ENCODE measurements at places on chromosomes 2 and 18.

GRCh38 chr2:98637401-98638147 is 29.2 kb downstream of the UNC50 start:
- DNase-seq, result no peak

DNA sequence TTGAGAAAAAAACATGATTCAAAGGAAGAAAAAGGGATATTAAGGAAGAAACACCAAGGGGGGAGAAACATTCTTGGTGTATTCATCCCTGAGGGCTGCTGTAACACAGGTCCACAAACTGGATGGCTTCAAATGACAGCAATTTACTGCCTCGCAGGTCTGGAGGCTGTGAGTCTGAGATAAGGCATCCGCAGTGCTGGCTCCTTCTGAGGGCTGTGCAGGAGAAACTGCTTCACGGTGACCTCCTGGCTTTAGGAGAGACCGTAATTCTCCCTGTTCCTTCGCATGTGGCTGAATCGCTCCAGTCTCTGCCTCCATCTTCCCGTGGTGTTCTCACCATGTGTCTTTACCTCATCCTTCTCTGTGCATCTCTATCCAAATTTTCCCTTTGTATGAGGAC is 490.7 kb downstream of the EIPR1 start:
- DNase-seq, result no peak

DNA sequence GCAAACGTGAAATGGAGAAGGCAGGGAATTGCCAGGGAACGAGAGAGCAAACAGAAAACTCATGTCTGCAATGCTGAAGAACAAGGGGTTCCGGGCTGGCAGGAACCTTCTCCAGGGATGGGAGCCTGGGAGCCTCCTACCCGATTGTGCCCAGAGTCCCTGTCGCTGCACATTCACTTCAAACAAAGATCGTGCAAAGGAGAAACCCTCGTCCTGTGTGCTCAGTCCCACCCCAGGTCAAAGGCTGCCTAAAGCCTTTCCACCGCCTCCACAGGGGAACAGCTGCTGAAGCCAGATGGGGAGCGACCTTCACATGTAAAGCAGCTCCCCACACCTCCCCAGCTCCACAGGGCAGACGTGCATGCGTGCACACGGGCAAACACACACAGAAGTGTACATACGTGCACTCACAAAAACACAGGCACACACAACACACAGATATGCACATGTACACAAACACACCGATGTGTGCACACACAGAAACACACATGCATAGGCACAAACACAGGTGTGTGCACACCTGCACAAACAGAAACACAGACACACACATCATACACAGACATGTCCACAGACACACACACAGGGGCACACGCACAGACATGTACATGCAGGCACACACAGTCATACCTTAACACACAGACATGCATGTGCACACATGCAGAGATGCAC is 460.1 kb upstream of the SALL3 start:
- DNase-seq, result no peak

DNA sequence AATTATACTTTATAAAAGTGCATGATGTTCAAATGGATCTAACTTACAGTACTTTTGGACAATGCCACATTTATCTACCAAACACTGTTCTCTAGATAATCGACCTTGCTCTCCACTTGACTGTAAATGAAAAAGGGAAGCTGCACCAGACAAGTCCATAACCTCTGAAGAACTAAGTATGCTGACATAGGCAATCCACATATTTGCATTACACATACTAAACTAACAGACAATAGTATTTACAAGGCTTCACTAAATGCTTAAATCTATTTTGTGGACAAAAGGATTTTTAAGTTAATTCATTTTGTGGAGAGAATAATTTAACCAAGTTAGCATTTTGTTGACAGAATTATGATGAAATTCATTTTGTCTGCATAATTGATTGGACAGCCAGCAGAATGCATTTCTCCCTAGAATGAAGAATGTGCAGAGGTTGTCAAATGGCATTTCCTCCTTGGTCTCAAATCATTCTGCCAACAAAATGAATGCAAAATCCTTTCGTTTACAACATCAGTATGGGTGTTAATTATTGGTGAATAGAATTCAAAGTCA is 520.9 kb downstream of the CPS1 start:
- no peak for DNase-seq

DNA sequence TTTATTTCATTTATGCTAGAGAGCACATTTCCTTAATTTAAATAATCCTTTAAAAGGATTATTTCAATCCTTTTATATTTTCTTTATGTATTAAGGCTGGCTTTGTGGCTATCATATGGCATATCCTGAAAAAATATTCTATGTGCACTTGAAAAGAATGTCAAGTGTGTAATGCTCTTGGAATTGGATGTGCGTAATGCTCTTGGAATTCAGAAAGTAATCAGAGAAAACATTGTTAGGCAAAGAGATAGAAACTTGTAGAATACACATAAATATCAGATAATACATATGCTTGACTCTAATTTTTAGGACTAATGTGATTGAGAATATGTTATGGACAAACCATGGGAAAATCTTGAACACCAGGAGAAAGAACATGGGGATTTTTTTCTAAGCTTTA is 197.5 kb upstream of the COL3A1 start:
- DNase-seq, result peak; percentile 30

GRCh38 chr18:29969876-29970275 is 1072.7 kb downstream of the DSC3 start:
- DNase-seq, result no peak

- no peak for DNase-seq
These were observed 402.6 kb downstream of the EIPR1 start for GRCh38 chr2:2974982-2975381.

DNA sequence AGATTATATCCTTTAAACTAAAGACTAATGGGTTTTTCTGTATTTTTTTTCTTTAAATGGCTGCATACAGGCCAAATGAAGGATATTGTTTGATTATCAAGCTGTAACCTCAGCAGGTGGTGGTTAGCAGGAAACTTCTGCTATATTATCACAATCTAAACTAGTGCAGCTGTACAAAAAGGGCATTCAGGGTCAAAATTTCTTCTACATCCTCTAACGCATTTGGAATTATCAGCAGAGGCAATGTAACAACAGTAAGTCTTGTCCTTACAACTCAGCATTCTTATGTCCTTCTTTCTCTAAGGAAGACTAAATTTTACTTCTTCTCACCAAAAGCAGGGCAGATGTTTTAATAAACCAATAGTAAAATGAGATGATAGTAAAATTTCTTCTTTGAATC is 135.8 kb upstream of the FN1 start:
- DNase-seq, result no peak

GRCh38 chr18:36187193-36187825 is at the start of gene MOCOS:
TSS of gene MOCOS (plus strand) at chr18:36187497. CDS start at chr18:36187540, 43 bp downstream.
- no peak for DNase-seq

GRCh38 chr2:71930049-71930681 is 217.5 kb downstream of the CYP26B1 start:
- no peak for DNase-seq

GRCh38 chr2:19048593-19049266 is 309.7 kb downstream of the OSR1 start:
- DNase-seq, result no peak

- DNase-seq, result peak; percentile 80
These were observed 969.7 kb downstream of the DCDC2C start for GRCh38 chr2:4673025-4673489.

DNA sequence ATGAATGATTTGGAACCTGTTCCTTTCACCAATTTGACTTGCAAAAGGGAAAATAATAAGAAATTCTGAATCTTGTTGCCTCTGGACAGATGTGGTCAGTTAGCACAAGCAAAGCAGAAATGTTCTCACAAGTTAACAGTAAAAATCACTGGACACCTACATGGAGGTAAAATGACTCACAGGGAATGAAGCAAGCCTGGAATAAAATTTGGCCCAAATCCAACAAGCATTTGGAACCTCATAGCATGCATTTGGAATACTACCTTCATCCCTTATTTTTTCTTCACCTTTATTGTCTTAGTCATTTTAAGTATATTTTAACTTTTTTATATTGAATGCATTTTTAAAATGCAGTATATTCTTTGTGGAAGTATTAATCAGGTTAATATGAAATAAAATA is 602.9 kb downstream of the ARHGAP15 start:
- DNase-seq, result no peak

GRCh38 chr2:163605779-163606178 is 130.0 kb downstream of the FIGN start:
- no peak for DNase-seq

- DNase-seq, result no peak
These were observed 223.7 kb downstream of the LOXHD1 start for GRCh38 chr18:46433121-46433826.

- no peak for DNase-seq
These were observed 26.8 kb downstream of the RHBDD1 start for GRCh38 chr2:226862623-226863022.

DNA sequence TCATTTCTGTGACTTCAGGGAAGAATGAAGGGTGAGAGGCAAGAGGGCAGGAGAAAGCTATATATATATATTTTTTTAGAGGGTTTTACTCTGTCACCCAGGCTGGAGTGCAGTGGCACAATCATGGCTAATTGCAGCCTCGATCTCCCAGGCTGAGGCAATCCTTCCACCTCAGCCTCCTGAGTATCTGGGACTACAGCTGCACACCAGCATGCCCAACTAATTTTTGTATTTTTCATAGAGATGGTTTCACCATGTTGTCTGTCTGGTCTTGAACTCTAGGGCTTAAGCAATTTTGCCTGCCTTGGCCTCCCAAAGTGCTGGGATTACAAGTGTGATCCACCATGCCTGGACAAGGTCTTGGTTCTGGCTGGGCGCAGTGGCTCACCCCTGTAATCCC is 3.4 kb downstream of the ATIC start:
- DNase-seq, result no peak

- no peak for DNase-seq
These were observed 7.8 kb upstream of the ANXA4 start for GRCh38 chr2:69734035-69734611.

GRCh38 chr2:12587729-12588522 is 128.8 kb upstream of the TRIB2 start:
- peak; percentile 24 for DNase-seq

GRCh38 chr2:223835701-223836532 is 1.5 kb downstream of the AP1S3 start:
- peak; percentile 35 for DNase-seq

GRCh38 chr2:186959486-186959885 is 110.5 kb upstream of the ZSWIM2 start:
- DNase-seq, result no peak

DNA sequence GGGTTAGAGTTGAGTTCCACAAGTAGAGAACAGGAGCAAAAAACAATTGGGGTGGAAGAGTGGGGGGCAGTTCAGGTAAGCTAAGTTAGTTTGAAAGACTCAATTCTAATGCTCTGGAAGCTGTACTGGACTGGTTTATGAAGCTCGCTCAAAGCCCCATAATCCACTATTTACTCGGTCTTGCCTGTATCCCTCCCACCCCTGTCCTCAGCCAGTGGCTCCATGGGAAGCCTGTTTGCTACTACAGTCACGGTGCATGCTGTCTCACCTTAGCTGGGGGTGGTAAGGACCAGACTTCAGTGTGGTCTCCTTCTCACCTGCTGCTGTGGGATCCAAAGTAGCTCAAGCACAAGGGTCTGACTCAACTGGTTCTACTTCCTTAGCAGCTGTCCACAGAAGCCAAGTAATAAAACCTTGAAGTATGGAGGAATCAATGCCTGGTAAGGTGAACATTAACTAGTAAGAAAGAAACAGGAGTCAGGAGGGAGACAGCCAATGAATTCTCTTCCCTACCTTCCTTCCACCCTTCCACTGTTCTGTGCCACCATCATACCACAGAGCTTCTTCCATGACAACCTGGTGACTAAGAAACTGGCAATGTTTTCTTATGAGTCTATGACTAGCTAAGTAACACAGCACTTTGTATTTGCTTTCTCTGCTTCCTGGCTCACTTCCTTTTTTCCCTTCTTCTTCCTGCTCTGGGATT is 230.8 kb downstream of the SRBD1 start:
- no peak for DNase-seq

DNA sequence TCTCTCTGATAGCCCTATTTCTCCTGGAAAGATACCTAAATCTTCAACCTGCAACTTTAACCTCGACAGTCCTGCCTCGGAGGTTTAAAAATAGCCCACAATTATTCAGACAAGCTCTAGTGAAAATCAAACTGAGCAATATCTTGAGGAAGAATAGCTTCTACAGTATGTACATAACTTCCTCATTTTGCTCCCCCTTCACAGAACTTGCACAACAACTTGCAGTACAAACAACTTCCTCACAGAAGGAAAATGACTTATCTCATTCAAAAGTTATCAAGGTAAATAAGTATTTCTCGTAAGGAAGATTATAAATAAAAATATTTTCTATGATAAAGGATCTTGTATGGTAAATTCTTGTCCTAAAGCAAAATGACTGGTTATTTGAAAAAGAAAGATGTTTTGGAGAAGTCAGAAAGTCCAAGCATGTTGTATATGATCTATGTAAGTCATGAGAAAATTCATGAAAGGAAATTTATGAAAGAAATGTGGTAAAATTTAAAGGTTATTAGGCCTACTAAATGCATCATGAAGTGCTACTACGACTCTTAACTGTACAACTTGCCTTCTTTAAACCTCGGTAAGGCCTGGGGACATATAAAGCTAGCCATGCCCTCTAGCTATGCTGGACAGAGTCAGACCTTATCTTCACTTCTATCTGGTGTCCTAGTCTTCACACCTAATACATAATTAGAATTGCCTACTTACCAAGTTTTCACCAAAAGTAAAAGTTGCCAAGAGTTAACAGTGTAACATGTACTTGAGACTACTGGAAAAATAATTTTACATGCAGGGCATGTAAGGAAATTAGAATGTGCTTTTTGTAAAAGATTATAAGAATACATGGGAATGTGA is 394.5 kb downstream of the DLGAP1 start:
- no peak for DNase-seq

GRCh38 chr2:144411473-144411872 is 108.4 kb downstream of the ZEB2 start:
- no peak for DNase-seq

- no peak for DNase-seq
These were observed 65.1 kb upstream of the TMEM17 start for GRCh38 chr2:62570861-62571698.

GRCh38 chr2:48320742-48321141 is 209.2 kb upstream of the STON1 start:
- DNase-seq, result no peak

DNA sequence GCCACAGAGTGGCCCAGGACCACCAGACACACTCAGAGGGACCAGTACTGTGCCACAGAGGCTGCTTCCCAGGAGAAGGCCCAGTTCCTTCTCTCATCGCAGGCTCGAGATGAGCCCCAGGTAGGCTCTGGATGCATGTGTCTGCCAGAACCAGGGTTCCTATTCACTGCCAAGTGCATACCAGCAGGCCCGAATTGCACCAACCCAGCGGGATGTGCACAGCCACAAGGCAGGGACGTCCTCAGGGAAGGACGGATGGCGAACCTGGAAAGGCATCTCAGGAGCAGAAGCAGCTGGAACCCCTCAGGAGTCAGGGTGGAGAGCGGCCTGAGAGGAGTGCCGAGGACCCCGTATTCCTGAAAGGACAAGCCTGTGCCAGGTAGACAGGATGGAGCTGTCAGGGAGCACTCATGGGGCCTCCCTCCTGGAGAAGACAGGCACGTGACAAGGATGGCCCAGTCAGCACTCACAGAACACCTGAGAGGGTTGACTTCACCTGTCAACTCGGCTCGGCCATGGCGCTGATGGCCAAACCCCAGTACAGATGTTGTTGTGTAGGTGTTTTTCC is 73.7 kb downstream of the PTGR3 start:
- no peak for DNase-seq

Measured in COLO829 (cell line).